Midbrain (tissue), 1 donor: ENCODE measurements at places on chromosomes 11 and 22.

- no peak for DNase-seq
Measured at GRCh38 chr11:73372375-73372993, 3.7 kb upstream of the RELT start.

DNA sequence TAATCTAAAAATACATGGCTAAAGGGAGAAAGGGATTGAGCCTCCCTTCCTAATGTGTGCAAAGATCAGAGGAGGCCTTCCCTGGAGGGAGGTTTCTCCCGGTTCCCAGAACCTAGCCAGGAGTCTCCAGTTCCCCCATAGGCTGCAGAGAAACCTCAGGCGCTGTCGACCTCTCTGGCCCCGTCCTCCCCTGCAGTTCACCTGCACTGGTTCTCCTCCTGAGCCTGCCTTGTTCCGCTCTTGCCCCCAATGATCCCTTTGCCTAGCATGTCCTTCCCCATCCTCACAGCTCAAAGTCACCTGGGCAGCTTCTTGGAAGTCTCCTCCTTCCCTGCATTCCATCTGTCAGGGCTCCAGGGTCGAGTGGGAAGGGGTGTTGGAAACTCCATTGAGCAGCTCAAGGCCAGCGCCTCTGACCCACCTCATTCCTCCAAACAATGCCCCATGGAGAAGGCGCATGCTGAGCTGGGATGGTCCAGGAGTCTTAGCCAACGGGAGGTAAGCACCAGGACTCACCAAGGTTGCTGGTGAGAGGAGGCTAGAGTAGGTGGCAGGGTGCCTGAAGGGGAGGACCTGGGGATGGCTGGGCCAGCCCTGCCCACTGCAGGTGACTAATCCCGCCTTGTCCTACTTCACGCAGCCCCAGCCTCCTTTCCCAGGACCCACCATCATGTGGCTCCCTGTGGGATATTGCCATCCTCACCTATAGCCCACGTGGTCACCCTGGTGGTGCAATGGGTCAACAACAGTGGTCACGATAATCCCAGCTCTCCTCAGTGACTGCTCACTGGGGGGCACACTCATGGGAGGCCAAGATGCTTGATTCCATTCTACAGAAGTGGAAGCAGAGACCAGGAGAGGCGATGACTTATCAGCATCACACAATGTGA is 15.4 kb downstream of the RSPH14 start:
- no peak for DNase-seq

DNA sequence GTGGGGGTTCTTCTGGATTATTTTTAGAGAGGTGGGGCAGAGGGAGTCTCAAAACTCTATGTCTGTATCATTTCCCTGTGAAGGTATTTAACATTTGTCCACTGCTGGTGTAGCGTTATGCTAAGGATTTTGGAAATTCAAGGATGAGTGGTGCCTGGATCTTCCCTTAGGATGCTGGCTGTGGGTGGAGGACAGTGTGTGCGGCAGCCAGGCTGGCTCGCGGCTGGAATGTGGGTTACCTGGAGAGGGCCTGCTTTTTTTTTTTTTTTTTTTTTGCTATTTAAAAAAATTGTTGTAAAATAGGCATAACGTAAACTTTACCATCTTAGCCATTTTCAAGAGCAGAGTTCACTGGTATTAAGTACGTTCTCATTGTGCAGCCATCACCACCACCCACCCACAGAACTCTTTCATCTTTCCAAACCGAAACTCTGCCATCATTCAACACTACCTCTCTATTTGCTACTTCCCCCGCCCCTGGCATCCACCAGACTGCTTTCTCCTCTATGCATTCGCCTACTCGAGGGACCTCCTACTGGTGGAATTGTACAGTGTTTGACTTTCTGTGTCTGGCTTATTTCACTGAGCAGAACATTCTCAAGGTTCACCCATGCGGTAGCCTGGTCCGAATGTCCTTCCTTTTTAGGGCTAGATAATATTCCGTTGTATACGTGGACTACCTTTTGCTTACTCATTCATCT is 67.1 kb downstream of the PARVB start:
- no peak for DNase-seq

- peak; percentile 39 for DNase-seq
Measured at GRCh38 chr22:24189249-24190158, 8.2 kb downstream of the SUSD2 start.

GRCh38 chr11:68498321-68498720 is 37.8 kb downstream of the PPP6R3 start:
- no peak for DNase-seq

GRCh38 chr11:116913000-116913399 is 75.6 kb upstream of the APOA1 start:
- no peak for DNase-seq

DNA sequence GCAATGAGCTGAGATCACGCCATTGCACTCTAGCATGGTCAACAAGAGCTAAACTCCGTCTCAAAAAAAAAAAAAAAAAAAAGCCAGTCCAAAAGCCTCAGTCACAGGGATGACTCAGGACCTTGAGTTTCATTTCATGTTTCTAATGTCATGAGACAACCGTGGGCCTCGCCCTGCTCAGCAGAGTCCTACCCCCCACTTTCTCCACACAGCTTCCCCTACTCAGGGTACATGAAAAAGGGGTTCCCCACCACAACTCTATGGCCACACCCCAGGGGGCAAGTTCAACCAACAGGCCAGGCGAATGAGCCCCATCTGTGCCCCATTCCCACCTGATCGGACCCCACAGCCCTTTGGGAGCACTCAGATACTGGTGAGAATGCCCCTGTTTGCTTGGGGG is 24.3 kb upstream of the ADA2 start:
- no peak for DNase-seq
